ENCODE measurements at places on chromosomes 12 and 14.

- DNase-seq, result no peak
Measured at GRCh38 chr12:79939728-79940310, 4.9 kb upstream of the PPP1R12A start.

DNA sequence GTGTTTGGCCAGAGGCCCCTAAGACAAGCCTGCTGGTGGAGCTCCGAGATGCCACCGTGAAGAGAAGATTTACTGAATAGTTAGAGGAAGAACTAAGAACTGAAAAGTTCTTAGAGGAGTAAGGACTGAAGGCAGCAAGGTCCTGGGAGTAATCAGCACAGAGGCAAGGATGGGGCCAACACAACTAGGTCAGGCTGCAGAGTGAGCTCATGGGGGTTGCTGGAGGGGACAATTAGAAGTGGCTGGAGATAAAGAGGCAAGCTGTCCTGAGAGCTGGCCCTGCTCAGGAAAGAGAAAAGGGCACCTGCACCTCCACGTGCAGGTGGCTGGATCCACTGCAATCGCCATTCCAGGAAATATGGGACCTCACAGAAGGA, 52.7 kb downstream of the NFKBIA start:
- no peak for DNase-seq

GRCh38 chr14:49946320-49947141, 53.6 kb downstream of the ARF6 start:
- DNase-seq, result no peak

- no peak for DNase-seq
Measured at GRCh38 chr14:72128629-72129028, 196.4 kb downstream of the RGS6 start.

DNA sequence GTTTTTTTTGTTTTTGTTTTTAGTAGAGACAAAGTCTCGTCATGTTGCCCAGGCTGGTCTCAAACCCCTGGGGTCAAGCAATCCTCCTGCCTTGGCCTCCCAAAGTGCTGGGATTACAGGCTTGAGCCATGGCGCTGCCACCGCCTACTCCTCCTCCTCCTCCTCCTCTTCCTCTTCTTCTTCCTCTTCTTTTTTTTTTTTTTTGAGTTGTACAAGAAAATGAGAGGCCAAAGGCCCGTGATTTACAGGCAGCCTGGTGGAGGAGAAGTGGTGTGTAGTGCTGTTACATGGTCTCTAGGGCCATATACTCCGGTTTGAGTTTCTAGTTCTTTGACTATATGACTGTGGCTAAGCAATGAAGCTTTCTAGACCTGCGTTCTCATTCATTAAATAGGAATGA, 29.6 kb upstream of the SPPL3 start:
- DNase-seq, result no peak

- DNase-seq, result no peak
Measured at GRCh38 chr14:33475623-33476022, 475.3 kb downstream of the EGLN3 start.

DNA sequence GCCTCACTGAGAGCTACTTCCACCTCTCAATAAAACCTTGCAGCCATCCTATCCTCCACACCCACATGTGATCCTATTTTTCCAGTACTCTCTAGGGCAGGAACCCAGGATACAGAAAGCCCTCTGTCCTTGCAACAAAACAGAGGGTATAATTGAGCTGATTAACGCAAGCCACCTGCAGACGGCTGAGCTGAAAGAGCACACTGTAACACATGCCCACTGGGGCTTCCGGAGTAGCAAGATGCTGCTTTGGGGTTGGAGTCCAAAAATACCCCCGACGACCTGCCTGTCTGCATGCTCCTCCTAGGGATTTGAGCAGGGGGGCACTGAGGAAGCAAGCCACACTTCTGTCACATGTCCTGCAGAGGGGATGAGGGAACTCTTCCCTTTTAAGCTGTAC, 401.1 kb upstream of the FOXG1 start:
- DNase-seq, result no peak

- DNase-seq, result no peak
Measured at GRCh38 chr12:106519607-106520021, 63.2 kb upstream of the RFX4 start.

- DNase-seq, result no peak
Measured at GRCh38 chr12:122870163-122870842, 25.6 kb downstream of the VPS37B start.

DNA sequence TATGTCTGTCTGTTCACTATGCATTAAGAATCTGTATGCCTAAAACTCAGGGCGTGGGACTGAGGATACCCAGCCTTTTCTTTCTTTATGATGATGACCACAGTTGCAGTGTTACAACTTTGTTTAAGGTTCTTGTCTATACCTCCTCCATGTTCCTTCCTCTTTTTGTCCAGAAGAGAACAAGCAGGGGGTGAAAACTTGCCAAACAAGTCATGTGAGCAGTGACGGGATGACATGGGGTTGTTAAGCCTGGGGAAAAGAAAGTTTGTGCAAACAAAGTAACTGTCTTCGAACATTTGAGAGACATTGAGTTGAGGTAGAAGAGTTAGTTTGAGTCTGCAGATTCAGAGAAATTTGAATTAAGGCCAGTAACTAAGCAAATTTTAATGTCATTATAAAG, 505.5 kb downstream of the NPAS3 start:
- no peak for DNase-seq

- DNase-seq, result no peak
Measured at GRCh38 chr12:10867381-10867780, 16.7 kb downstream of the PRH1 start.

DNA sequence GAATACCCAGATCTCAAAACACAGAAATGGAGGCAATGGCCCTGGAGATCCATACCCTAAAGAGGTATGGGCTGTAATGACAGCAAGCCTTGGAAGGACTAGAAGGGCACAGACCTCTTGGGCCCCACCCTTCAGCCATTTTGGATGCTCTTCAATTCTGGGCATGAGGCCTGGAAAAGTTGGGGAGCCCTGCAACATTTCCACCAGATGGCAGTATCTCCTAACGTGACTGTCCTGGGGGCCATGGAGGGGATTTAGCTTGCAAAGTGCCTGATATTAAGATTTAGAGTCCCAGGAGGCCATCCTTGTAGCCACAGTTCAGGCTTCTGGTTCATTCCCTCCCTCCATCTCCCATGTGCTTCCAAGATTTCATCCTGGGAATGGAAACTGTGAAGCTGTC, 30.2 kb downstream of the KCNA5 start:
- DNase-seq, result no peak

DNA sequence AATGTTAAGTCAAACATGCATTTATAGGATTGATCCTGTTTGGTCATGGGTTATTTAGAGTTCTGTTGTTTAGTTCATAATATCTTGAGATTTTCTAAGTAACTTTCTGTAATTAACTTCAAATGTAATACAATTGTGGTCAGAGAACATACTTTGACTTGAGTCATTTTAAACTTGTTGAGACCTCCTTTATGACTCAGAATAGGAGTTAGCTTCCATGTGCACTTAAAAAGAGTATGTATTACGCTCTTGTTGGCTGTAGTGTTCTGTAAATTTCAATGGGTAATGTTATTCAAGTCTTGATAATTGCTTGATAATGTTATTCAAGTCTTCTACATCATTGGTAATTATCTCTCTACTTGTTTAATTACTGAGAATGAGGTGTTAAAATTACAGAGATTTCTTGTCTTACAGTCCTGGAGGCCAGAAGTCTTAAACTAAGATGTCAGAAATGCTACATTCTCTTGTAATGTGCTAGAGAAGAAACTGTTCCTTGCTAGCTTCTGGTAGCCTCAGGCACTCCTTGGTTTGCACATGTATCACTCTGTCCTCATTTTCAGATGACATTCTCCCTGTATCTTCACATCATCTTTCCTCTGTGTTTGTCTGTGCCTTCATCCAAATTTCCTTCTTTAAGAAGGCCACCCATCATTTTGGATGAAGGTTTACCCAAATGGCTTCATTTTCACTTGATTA, 197.3 kb downstream of the TMTC3 start:
- DNase-seq, result no peak

GRCh38 chr14:77964586-77964985, 164.7 kb downstream of the ADCK1 start:
- no peak for DNase-seq

DNA sequence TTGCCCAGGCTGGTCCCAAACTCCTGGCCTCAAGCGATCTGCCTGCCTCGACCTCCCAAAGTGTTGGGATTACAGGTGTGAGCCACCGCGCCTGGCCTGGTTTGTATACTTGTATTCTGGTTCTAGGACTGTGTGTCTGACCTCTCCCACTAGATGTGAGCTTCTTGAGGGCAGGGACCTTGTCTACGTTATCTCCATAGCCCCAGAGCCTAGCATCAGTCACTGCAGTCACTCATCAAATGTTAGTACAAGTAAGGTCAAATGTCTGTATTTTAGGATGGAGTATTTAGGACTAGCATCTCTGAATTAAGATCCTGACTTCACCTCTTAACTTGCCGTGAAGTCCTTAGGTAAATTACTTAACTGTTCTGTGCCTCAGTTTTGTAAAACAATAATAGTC, 2.9 kb downstream of the RILPL2 start:
- no peak for DNase-seq

- DNase-seq, result no peak
Measured at GRCh38 chr12:116058574-116058973, 218.9 kb downstream of the MED13L start.

DNA sequence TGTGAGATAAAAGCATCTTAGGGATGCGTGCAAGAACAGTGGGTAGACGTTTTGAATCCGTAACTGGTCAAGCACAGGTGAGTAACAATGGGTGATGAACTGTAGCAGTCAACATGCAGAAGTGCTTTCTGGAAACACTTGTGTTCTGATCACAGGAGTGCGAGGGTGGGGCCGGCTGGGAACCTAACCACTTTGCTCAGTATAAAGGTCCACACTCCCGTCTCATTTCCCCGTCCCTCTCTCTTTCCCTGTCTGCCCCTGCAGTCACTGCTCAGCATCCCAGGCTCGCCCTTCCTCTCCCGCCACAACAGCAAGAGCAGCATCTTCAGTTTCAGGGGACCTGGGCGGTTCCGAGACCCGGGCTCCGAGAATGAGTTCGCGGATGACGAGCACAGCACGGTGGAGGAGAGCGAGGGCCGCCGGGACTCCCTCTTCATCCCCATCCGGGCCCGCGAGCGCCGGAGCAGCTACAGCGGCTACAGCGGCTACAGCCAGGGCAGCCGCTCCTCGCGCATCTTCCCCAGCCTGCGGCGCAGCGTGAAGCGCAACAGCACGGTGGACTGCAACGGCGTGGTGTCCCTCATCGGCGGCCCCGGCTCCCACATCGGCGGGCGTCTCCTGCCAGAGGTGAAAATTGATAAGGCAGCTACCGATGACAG, 127.1 kb downstream of the FIGNL2 start:
- DNase-seq, result no peak

GRCh38 chr12:4211372-4211771, 62.2 kb upstream of the CCND2 start:
- no peak for DNase-seq

- DNase-seq, result no peak
Measured at GRCh38 chr12:122116707-122117535, 38.4 kb downstream of the MLXIP start.

DNA sequence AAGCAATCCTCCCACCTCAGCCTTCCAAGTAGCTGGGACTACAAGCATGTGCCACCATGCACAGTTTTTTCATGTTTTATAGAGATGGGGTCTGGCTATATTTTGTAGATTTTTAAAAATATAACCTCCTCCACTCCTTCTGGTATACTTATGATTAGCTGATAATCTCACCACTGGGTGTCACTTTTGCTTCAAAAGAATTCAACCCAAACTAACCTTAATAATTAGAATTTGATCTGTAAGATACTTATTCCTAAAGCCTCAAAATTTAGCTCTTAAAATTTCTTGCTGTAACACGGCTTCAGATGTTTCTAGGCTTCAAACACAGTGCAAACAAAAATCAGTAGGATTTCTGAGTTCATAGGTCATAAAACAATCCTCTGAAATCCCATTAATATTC, 130.3 kb downstream of the CEP83 start:
- DNase-seq, result no peak

Measured in stimulated activated CD8-positive, alpha-beta memory T cell treated with anti-CD3 and anti-CD28 coated beads, Interleukin-7, amount 100 ng/mL, for 1 hour (primary cell).